ENCODE measurements at places on chromosomes 11 and 22.

- no peak for DNase-seq
These were observed 7.7 kb downstream of the LIPT2 start for GRCh38 chr11:74485868-74486267.

DNA sequence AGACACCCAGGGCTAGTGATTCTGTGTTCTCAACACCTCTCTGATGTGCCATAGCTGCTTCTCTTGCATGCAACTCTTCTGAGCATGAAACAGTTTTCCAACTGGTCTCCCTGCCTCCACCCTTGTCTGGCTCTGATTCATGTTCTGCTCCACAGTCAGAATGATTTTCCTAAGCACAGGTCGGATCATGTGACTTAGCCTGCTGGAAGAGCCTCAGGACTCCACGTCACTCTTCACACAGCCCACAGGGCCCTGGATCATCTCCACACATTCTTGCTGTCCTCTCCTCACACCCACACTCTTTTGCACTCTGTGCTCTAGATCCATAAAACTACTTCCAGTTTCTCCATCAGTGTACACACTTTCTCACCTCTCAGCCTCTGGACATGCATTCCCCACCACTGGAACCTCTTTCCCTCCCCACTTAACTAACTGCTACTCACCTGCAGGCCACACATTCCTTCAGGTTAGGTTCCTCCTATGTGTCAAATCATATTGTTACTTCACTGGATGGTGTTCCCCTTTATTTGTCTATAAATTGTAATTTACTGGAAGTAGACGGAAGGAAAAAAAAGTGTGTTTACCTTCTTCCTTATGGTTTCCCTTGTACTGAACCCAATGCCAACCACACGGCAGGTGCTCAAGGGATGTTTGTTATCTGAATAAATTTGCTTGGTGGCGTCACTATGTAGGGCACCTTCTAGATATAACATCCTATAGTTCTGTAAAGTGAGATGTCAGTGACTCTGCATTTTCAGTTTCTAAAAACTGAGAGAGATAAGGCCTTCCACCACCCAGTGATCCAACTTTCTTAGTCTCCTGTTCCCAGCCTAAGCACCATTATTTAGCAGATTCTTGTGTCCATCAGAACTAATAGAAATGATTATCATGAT is 133.7 kb downstream of the ETS1 start:
- DNase-seq = no peak

GRCh38 chr11:93131709-93132108 is 66.1 kb downstream of the SLC36A4 start:
- DNase-seq = no peak

GRCh38 chr11:57425565-57426438 is 1.1 kb downstream of the SLC43A3 start:
- DNase-seq = no peak

GRCh38 chr11:61709110-61709509 is 28.9 kb downstream of the DAGLA start:
- DNase-seq = no peak

DNA sequence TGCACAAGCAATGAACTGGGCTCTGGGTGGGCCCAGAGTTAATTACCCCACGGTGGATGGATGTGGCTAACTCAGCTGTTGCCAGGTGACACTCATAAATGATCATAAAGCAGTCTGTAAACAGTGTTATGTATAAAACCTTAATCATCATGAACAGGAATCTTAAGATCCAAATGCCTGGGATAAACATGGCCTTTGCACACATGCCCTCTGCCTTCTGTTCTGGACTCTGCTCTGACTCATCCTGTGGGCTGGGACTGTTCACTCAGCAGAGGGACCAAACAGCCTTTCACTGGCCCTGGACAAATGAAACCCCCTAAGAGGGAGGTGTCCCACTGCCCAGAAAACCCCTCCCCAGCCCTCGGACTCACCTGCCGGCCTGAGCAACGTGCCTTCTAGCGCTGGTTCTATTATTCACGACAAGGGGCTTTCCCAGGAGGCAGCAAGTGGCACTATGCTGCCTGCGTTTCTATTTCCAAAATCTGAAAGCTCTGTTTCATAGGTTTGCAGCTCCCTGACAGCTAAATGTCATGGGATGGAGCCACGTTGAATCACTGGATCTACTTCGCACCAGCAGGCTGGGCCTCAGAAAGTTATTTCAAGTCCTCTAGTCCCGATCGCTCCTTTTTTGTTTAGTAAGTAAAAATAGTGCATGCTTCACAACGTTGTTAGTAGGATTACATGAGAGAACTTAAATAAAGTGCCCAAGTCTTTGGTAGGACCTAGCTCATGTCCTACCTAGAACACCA is 53.0 kb downstream of the LARGE1 start:
- no peak for DNase-seq

DNA sequence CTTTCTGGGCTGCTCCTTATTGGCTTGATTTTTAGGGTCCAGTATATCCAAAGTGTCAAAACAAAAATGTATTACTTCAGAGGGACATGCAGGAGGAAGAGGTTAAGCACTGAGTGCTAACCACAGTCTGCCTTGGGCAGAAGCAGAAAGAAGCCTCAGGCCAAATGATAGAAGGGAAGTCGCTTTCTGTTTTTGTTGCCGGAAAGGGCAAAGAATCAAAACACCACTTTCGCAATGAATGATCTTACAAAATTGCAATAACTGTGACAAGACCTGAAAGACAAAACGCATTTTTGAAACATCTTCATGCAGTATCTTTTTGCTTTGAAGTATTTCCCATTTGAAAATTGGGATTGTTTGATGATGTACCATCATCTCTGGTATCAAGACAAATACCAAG is 70.1 kb upstream of the PICALM start:
- DNase-seq = no peak

GRCh38 chr11:88169471-88169870 is 5.8 kb downstream of the RAB38 start:
- DNase-seq = no peak

GRCh38 chr11:74538680-74539079 is 45.2 kb upstream of the LIPT2 start:
- DNase-seq = no peak

DNA sequence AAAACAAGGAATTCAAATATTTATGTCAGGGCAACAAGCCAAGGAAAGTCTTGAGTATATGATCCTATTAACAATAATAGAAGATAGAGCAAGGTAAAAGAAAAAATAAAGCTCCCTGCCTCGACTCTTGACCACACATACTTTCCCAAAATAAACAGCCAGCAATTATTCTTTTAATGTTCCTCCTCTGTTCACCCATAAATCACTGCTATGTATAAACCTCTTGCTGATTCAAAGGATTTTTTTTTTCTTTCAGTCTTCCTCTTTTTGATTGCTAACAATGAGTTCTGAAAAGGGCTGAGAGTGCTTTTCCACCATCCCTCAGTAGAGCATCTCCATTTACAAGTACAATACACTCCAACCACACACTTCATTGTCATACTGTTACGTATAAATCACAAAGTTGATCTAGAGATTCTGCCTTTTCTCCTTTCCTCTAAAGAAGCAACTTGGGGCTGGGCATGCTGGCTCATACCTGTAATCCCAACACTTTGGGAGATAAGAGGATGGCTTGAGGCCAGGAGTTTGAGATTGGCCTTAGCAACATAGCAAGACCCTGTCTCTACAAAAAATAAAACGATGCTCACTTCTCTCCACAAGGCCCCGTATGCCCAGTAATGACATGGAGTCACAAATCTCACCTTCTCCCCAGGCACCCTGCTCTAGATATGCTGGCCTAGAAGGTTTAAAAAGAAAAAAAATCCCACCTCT is 24.0 kb downstream of the RAB30 start:
- no peak for DNase-seq

DNA sequence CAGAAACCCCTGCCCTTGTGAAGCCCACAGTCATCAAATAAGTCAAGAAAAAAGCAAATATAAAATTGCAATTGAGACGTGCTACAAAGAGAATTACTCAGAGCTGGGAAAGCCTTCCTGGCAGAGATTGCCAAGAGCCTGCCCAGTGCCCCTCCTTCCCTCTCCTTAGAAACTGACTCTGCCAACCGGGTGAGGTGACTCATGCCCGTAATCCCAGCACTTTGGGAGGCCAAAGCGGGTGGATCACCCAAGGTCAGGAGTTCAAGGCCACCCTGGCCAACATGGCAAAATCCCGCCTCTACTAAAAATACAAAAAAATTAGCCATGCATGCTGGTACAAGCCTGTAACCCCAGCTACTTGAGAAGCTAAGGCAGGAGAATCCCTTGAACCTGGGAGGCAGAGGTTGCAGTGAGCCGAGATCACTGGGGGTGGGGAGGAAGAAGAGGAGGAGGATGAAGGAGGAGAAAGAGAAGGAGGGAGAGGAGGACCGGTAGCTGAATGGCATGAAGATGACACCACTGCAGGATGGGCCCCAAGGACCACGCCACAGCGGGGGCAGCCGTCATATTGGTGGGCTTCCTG is 76.1 kb upstream of the RTL6 start:
- DNase-seq = no peak

- no peak for DNase-seq
These were observed 47.7 kb downstream of the DKK3 start for GRCh38 chr11:11960687-11961086.

DNA sequence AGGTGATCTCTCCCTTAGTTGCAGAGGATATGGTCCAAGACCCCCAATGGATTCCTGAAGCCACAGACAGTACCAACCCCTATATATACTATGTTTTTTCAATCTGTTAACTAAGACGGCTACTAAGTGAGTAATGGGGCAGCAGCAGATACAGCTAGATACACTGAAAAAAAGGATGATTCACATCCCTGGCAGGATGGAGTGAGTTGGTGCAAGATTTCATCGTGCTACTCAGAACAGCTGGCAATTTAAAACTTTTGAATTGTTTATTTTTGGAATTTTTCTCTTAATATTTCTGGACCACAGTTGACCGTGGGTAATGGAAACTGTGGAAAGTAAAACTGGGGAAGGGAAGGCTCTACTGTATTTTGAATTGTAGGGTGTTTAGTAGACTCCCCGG is 17.0 kb upstream of the TMEM218 start:
- no peak for DNase-seq

- DNase-seq = no peak
These were observed 82.9 kb downstream of the PIWIL4 start for GRCh38 chr11:94649964-94650623.

Data from activated T-helper 9 cell treated with anti-CD3 and anti-CD28 coated beads, Interleukin-2, amount 50 U/mL, for 16 hours (primary cell).